ENCODE measurements at places on chromosomes 12 and 14.

DNA sequence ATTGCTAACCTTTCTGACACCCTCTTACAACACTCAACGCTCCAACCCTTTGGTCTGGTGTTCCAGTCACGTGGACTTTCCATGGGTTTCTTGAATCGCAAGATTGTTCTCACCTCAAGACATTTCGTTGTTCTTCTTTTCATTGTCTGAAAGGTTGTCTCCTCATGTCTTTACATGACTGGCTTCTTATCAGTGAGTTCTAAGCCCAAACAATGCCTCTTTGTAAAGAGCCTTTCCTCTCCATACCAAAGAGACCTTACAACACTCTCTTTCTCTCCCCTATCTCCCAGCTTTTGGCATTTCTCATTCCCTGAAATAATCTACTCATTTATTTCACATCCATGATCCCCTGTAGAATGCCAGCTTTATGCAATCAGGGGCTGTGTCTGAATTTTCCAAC is 1144.8 kb downstream of the AACS start:
- DNase-seq, result no peak

- peak; percentile 96 for DNase-seq
These were observed 44.3 kb downstream of the KRT80 start for GRCh38 chr12:52147367-52147963.

DNA sequence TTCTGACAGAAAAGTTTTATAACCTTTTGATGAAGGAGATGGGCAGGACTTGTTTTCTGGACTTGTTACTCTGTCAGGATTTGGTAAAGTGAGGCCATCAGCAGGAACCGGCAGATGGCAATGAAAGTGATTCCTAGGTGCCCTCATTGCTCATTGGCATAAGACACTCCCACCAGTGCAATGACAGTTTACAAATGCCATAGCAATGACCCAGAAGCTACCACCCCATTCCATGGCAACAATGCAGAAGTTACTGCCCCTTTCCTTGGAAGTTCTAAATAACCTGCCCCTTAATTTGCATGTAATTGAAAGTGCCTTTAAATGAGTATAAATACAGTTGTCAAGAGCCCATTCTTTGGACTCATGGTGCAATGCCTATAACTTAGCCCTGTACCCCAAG is 222.6 kb downstream of the CEP128 start:
- no peak for DNase-seq

DNA sequence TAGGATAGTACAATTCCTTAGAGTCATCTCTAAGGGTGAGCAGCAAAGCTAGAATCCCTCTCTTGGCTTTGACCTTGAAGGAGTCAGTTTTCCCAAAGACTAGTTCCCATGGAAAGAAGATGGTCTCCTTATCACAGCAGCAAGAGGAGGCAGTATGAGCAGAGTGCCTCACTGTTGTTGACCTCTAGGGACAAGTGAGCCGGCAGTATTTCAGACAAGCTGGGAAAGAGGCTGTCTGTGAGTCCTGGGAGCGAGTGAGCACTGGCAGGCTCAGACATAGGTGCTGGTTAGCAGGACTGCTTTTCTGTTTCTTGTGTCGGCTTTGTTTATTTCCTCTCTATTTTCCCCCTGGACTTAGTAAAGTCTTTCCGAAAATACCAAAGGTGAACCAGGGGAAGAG is 60.7 kb downstream of the NTF3 start:
- DNase-seq, result no peak

DNA sequence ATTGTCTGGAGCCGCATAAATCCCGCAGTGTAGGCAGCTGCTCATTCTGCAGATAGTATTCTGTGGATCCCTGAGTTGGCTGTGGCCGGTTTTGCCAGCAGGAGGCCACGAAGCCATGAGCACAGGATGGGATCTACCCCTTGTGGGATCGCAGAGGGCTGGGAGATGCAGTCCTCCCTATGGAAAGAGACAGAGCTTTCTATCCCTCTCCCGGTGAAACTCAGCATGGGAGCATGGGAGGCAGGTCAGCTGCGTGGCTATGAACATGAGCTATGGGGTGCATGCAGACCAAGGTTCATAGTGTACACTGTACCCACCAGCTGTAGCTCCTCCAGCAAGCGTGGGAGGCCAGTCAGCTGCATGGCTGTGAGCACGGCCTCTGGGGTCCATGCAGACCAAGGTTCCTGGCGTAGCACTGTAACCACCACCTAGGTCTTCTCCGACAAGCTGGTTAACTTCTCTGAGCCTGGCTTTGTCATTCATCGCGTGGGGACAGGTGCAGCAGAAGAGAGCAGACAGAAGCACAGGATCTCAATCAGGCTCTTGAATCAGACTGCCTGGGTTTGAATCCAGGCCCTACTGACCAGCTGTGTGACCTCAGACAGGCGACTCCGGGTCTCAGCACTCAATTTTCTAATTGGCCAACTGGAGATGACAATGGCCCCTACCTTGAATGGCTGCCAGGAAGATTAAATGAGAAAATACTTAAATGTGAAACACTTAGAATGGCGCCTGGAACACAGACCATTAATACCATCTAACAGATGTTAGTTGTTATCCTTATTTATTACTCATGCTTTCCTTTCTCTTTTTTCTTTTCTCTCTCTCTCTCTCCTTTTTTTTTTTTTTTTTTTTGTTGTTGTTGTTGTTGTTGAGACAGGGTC is 6.0 kb downstream of the BDKRB1 start:
- no peak for DNase-seq

DNA sequence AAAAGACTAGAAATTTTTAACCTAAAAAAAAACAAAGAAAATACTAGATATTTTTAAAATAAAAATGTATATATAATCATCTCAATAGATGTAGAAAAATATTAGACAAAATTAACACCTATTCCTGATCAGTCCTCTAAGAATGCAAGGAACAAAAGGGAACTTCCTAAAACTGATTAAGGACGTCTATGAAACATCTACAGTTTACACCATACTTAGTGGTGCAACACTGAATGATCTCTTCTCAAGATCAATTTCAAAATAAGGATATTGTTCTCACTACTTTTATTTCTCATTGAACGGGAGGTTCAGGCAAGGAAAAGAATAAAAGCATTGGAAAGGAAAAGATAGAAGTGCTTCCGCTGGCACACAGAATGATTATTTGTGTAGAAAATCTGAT is 16.0 kb downstream of the OLR1 start:
- DNase-seq, result no peak

DNA sequence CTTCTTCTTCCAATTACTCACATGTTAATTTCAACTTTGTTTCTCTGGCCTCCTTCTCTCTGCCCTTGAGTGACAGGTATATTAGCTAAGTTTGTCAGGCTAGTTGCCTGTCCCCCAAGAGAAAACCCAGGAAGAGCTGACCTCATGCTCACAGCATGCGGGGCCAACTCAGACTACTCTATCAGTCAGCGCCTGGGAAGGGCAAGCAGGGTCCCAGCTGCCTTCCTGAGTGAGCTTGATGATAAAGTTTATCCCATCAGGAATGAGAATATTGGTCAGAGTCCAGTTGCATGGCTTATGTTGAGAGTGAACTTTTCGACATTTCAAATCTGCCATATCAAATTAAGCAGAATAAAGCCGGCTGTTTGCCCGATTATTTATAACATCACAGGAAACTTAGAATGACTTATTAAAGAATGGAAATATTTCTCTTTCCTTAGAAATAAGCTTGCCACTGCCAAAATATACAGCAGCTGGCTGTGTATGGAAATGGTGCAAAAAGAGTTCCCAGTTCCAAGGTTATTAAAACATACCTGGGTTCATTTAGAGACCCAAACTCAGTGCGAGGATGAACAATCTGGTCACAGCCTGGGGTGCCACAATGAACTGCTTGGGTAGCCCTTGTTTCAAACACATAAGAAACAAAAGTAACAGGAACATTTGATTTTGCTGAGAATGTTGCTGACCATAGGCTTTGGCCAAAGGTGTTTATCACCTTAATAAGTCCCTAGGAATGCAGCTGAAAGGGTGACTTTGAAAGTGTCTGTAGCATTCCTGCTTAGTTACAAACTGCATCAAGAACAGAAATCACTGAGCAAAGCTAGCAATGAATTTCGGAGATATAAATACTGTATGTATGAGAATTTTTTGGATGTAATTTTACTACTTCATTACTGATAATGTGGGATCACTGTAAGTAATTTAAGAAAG is 1553.8 kb upstream of the FLRT2 start:
- no peak for DNase-seq

DNA sequence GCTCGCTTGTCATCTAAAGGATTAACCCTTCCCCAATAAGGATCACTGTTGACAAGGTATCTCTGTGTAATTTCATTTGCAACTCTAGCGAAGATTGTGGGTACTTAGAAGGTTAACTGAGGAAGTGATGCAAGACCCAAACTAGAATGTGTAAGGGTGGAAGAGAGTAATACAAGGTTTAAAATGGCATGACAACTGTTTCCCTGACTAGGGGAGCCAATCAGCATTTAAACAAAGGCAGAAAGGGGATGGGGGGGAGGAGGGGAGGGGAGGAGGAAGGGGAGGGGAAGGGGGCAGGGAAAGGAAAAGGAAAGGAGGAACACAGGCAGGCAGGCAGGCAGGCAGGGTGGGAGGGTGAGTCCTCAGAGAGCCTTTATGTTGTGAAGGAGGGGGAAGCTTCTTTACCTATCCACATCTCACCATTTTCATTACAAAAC is 31.1 kb downstream of the NRDE2 start:
- no peak for DNase-seq

DNA sequence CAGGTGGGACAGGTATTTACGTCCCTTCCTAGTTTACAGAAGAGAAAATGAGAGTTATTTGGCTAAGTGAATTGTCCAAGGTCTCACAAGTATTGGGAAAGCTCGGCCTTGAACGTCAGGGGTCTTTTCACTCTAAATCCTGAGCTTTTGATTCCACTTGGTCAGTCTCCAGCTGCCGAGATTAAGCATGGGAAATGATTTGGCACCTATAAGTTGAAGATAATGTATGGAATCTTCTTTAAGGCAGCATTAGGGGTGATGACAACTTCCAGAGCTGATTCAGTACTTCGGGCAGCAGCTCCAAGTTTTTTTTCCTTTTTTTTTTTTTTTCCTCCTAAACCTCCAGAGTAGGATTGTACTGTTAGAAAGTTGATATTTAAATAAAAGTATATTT is 722 bp downstream of the FAM234B start:
- DNase-seq, result no peak

GRCh38 chr12:108729612-108730364 is 1.5 kb downstream of the CORO1C start:
- no peak for DNase-seq

- no peak for DNase-seq
These were observed 73.7 kb downstream of the CIT start for GRCh38 chr12:119803381-119803791.

DNA sequence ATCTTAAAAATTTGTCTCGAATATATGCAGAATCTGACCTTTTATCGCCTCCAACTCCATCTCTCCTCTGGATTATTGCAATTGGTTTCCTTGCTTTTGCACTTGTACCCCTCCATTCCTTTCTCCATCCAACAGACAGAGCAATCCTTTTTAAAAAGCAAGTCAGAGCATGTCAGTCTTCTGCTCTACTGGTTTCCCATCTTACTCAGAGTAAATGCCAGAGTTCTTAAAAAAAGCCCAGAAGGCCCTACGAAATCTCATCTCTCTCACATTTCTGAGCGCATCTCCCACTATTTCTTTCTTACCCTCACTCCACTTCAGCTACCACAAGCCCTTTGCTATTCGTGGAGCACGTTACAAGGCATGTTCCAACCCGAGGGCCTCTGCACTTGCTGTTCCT is 236.9 kb upstream of the DDHD1 start:
- DNase-seq, result no peak

DNA sequence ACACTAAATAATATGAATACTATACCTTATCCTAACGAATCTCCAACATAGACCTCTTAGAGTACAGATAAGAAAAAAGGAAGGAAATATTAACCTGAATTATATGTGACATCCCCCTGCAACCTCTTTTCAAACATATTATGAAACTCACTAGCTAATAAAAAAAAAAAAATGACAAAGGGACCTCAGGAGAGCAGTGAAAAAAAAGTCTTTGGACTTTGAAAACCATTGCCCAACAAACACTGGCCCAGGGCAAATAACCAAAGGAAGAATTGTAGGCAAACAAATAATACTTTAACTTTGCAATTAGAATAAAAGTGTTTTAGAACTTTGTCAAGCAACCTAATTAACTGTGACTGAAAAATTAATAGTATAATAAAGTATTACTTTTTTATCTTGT is 7.7 kb downstream of the SOX5 start:
- no peak for DNase-seq

DNA sequence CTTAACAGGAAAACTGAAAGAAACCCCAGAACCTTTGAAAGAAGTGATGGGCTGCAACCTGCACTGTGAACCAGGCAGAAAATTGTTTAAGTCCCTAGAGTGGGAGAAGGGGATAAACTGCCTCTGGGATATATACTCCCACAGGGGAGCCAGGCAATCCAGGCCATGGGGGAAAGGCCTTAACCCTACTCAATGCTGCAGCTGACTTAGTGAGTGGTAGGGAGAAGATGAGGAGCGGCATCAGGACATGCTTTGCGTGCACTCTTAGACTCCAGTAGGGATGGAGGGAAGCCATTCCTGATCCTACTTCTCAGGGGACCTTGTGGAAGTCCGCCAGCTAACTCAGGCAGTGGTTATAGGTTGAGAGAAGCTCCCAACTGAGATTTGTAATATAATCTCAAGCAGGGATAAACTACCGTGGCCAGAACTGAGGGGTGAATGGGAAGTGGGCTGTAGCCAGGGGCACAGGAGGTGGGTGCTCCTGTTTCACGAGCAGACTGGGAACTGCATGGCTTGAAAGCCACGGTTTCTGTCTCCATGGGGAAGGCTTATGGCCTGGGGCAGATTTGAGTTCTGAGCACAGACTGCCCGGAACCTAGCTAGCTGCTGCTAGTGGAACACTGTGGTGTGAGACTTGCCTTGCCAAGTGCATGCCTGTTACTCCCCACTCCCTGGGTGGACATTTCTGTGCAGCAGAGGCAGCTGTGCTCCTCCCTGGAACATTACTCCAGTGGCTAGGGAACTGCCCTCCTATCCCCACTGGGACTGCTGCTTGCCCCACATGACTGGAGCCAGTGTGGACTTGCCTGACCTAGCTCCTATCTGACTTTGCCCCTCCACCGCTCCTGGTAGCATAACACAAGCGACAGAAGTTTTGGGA is 119.2 kb upstream of the SCAF11 start:
- no peak for DNase-seq

DNA sequence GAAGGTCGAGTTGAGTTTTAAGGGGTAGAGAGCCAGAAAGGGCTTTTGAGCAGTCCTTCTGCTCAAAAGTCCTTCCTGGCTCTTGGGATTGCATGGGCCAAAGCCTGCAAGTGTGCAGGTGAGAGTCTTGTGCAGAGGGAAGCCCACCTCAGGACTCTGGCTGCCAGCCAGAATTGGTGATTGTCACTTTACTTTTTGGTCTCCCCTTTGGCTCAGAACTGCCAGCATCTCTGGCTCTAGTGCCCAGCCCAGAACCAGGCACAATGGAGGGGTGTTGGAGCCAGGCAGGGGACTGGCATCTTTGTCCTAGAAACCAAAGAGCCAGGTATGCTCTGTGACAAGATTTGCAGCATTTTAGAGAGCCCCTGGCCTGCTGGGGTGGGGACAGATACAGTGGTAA is 23.5 kb downstream of the FAM222A start:
- DNase-seq, result no peak

DNA sequence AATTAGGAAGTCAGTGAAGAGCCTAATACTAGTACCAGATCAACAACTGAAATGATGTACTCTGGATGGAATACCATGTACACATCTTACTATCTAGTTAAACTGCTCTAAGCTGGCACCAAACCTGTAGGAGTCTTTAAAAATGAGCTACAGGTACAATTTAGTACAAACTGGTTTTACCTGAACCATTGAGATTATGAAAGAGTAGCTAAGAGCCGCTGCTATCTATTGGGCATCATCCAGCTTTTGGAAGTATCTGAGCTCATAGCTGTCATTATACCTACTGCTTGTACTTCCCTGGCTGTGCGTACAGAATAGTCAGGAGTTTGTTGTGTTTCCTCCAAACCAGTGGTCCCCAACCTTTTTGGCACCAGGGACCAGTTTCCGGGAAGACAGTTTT is 12.4 kb downstream of the TBC1D30 start:
- DNase-seq, result no peak
